ENCODE measurements at places on chromosomes 12 and 14. TPM values are rescaled to one million over a fixed set of nuclear protein-coding genes. Genes with fewer than 3 reads are reported as not detected.

DNA sequence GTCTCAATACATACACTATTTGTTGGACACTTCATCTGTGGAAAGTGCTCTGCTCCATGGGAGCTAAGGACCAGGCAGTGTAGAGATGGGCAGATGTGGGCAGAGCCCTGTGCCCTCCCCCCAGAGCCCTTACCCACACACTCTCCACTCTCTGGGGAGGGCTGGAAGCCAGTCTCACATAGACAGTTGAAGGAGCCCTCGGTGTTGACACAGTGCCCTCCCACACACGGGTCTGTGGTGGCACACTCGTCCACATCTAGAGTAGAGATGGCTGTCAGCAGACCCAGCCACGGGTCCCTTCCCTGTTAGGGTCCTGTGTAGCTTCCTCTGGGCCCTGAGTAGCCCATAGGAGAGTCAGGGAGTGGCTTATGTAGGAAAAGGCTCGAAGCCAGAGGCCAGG lies 14.3 kb downstream of the ISCA2 start:
- no peak for DNase-seq

GRCh38 chr12:45184147-45184963 lies 31.5 kb upstream of the ANO6 start:
- DNase-seq: no peak

DNA sequence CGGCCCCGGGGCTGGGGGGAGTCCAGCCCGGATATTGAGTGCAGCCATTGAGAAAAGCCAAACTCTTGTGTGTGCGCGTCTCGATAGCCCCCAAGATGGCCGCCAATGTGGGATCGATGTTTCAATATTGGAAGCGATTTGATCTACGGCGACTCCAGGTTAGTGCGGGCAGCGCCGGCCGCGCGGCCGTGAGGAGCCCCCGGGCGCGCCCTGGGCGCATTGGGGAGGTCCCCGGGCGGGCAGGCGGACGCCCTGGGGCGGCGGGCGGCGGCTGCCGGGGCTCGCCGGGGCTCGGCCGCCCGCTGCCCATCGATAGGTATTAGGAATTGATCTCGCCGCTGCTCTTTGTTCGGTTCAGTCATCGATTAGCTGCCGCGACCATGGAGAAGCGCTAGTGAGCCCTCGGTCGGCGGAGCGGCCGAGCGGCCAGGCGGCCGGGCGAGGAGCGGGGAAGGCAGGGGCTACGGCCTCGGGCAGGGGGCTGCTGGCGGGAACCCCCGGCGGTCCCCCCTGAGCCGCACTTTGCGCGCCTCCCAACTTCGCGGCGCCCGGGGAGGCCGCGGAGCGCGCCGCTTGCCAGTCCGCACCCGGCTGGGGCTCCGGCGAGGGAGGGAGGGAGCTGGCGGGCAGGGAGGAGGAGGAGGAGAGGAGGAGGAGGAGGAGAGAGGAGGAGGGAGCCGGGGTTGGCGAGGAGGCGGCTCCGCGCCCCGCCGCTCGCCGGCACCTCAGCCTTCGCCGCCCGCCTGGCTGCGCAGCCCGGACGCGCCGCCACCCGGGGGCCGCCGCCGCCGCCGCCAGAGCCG lies 113.9 kb upstream of the MYL2 start:
- no peak for DNase-seq

GRCh38 chr12:90978117-90978770 lies 23.3 kb upstream of the CCER1 start:
- DNase-seq: no peak

- DNase-seq: no peak
Measured at GRCh38 chr12:132078190-132078589, 65.9 kb downstream of the DDX51 start.

DNA sequence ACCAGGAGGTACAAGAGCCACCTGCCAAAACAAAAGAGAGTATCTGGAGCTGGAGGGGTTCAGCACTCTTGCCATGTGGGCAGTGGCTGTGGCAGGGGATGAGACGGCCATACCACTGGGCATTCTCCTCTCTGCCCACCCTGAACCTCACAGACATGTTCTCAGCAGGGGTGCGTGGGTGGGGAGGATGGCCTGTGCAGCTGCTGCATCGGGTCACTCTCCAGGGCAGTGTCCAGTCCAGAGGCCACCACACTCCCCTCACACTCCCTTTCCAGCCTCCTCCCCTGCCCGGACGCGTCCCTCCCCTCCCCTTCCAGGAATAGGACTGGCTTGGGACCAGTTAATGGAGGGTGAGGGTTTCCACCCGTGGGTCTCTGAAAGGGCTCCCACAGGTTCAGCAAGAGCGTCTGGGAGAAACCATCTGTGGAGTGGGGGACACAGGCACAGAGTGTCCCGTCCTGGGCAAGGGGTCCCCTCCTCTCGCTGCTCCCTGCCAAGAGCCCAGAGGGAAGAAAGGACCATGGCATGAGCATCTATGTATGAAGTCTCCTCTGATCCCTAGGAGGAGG lies 501 bp downstream of the C1R start:
- peak; percentile 73 for DNase-seq

- no peak for DNase-seq
Measured at GRCh38 chr12:112916270-112916669, 9.5 kb downstream of the OAS1 start.

- DNase-seq: no peak
Measured at GRCh38 chr14:81989211-81989610, 455.6 kb upstream of the SEL1L start.

IQSEC3 gene
- total RNA-seq: 1.5 TPM

WNT5B gene
- total RNA-seq: 3.2 TPM

HOXC4 gene
- total RNA-seq: not detected

NANOG gene
- total RNA-seq: not detected

HNF1A gene
- total RNA-seq: not detected
